ENCODE measurements at places on chromosomes 1 and 21.

- DNase-seq: peak; percentile 13
Measured at GRCh38 chr21:45283035-45283610, 4.6 kb downstream of the POFUT2 start.

DNA sequence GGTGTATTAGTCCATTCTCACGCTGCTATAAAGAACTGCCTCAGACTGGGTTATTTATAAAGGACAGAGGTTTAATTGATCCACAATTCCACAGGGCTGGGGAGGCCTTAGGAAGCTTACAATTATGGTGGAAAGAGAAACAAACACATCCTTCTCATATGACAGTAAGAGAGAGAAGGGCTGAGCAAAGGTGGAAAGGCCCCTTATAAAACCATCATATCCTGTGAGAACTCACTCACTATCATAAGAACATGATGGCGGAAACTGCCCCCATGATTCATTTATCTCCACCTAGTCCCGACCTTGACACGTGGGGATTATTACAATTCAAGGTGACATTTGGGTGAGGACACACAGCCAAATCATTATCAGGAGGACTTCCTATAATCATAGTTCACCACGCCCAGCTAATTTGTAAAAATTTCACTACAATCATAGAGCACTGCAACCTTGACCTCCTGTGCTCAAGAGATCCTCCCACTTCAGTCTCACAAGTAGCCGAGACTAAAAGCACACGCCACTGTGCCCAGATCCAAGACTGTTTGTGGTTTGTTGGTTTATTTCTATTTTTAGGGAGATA is 164.9 kb downstream of the RERE start:
- DNase-seq: no peak

- DNase-seq: no peak
Measured at GRCh38 chr1:91682882-91683597, 182.4 kb downstream of the CDC7 start.

DNA sequence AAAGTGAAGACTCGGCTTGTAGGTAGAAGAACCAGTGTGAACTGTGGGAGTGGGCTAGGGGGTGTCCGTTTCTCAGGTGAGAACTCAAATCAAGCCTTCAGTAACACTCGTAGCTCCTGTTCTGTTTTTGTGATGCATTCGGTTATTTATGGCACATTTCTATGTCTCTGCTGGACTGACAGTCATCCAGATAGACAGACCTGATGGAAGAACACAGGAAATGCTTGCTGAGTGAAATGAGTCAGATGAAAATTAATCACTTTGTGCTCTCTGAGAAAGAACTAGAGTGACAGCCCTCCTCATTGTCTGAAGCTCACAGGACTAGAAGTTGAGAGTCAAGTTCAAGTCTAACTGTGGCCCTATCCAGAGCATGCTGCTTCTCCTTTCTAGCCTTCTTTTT is 360.1 kb upstream of the PLXNA2 start:
- no peak for DNase-seq

Measured in CD4-positive, alpha-beta T cell treated with Interleukin-15 for 1 hour (primary cell).